ENCODE measurements at places on chromosomes 12 and 14. TPM values are rescaled to one million over a fixed set of nuclear protein-coding genes. Genes with fewer than 3 reads are reported as not detected.

DNA sequence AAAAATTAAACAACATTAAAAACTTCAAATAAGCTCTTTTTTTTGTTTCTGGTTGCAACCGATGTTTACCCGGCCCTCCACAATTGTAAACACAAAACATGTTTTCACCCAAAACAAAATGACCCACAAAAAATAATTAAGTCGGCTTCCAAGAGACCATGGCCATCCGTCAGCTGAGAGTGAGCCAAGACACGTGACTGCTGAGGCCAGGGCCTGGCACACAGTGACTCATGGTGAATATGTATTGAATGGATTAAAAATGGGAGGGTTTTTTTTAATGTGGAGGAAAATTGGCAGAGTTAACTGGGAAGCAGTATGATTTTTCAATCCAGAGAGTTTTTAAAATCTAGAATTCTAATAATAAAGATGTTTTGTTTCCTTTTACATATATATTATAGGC, 13.8 kb upstream of the CPNE8 start:
- DNase-seq = peak; percentile 29

- no peak for DNase-seq
Measured at GRCh38 chr14:100568998-100569733, 18.1 kb downstream of the BEGAIN start.

GRCh38 chr12:75954041-75954440, 77.5 kb downstream of the PHLDA1 start:
- peak; percentile 89 for DNase-seq

DNA sequence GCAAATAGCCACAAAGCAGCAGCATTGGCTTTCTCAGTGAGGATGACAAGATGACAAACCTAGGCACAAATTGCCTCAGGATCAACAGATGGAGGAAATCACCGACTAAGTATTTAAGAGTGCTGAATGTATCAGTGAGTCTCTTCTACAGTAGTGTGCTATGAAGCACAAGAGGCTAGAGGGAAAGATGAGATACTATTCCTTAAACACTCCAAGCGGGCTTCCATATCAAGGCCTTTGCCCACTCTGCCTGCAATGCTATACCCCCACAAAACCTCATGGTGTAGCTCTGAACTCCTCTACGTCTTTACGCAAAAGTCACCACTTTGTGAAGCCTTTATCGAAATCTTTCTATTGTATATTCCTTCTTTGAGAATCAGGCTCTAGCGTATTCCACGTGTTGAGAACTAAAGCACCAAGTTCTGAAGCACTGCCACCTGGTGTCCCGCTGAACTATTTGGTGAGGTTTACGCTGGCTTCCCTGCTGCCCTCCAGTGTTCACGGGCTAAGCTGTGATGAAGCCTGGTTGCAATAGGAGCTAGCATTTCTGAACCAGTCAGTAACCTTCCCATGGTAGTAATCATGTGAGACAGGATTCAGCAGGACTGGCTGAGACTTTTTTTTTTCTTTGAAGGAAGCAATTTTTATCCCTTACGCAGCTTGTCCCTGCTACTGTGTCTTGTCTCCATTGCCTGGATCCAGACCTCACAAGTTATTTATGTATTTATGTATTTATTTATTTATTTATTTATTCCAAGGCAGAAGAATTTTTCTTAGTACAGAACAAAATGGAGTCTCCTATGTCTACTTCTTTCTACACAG, 426.5 kb upstream of the OR4E1 start:
- peak; percentile 40 for DNase-seq

The CYP46A1 gene
- 0.12 TPM for total RNA-seq

The DBX2 gene
- total RNA-seq = not detected

DNA sequence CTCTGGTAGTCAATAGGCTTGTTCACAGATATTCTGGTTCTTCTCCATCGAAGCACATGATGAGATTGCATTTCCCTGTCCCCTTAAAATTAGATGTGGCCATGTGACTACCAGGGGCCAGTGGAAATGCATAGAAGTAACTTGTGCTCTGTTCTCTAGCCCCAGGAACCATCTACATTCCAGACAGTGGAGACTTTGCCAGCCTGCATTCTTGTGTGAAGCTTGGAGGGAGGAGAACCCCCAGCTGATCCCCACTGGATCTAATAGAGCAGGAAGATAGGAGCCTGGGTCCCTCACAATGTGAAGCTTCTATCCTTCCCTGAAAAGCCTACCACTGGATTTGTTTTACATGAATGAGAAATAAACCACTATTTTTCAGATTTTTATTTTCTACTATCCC, 130.1 kb downstream of the KITLG start:
- no peak for DNase-seq

The OAS1 gene
- total RNA-seq = 5.1 TPM

GRCh38 chr12:115354007-115354890, 670.3 kb upstream of the TBX3 start:
- peak; percentile 89 for DNase-seq

GRCh38 chr12:127489061-127489460, 777.9 kb upstream of the TMEM132C start:
- DNase-seq = no peak

DNA sequence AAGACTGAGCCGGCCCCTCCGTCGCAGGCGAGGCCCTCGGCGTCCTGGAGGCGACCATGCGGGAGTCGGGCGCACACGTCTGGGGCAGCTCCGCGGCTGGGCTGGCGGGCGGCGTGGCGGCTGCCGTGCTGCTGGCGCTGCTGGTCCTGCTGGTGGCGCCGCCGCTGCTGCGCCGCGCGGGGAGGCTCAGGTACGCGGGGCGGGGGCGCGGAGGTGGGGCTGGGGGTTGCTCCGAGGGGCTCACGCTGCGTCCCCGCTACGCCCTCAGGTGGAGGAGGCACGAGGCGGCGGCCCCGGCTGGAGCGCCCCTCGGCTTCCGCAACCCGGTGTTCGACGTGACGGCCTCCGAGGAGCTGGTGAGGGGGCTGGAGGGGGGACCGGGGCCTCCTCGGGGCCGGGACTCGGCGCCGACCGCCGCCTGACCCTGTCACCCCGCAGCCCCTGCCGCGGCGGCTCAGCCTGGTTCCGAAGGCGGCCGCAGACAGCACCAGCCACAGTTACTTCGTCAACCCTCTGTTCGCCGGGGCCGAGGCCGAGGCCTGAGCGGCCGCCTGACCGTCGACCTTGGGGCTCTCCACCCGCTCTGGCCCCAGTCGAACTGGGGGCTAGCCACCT, 7.8 kb downstream of the AMN start:
- DNase-seq = no peak

The EFS gene
- total RNA-seq = not detected

The CPNE6 gene
- total RNA-seq = not detected

The SLC35F4 gene
- not detected for total RNA-seq

Measured in A172 (cell line).